ENCODE measurements at places on chromosomes 7 and 10.

DNA sequence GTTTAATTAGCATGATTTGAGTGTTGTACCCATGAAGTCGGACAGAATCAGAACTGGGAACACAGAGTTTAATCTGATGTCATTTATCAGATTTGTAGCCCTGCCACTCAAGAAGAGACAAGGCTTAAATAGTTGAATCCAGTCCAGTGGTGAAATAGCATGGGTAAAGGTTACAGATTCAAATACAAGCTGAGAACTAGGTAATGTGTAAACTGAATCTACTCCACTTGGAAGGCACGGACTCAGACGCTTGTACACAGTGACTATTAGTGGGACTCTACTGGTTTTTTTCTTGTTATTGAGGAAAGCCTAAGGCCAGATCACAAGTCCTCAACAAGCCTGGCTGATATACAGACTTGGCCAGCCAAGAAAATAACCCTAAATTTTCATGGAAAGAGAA lies 142.9 kb downstream of the CTTNBP2 start:
- DNase-seq, result no peak
- no peaks in the 10 kb centered on the region for H3K4me1 ChIP-seq
- H3K4me3 ChIP-seq, result no peak overlapping the region
- no peaks in the 10 kb centered on the region for H3K36me3 ChIP-seq
- H3K27me3 ChIP-seq, result no peaks in the 10 kb centered on the region
- H3K27ac ChIP-seq, result no peak overlapping the region

DNA sequence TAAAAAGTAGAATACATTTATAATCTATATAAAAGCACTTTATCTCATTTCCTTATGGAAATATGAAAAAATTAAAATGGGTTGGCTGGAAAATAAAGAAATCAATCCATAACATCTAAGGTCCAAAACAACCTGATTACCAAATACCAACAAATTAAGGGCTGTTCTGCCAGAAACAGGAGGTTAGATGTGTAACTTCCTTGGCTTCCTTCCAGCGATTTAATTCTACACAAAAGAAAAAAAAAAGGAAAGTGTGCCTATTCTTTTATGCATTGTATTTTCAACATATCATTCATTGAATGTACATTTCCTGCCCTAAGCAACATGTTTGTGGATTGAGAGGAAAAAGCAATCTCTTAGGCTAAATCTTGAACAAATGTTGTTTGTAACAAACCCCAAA lies 36.2 kb upstream of the USP6NL start:
- H3K4me1 ChIP-seq, result no peaks in the 10 kb centered on the region
- no peaks in the 10 kb centered on the region for H3K27me3 ChIP-seq
- no peaks in the 10 kb centered on the region for H3K36me3 ChIP-seq
- no peak for DNase-seq
- H3K27ac ChIP-seq, result no peak overlapping the region
- H3K4me3 ChIP-seq, result no peak overlapping the region

DNA sequence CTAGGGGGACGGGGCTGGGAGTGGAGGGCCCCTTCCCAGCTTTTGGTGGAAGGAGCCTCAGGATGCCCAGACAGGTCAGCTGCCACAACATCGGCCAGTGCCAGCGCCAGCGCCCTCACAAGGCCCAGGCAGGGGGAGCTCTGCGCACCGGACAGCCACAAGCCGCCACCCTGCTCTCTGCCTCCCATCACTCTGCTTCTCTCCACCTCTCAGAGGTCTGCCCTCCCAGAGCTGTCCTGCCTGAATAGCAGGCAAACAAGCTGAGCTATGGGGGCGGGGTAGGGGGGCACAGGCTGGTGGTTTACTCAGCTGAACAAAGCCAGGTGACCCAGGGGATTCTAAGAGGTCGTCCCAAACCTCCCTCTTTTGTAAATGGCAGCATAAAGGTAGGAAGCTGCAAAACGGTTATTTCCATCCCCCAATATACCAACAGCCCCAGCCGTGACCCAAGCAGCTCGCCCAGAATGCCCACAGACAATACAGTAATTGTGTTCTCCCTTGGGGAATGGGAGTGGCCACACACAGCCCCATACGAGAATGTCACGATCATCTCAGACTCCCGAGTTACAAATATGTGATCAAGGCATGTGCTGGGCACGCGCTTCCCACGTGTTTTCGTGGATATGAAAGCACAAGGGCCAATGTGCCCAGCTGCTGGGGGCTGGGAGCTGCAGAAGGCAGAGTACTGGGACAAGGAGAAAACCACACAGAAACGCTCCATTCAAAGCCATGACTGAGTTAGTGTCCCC lies 19.7 kb downstream of the FAM53B start:
- H3K36me3 ChIP-seq, result no peaks in the 10 kb centered on the region
- peaks cover 59% of the 10 kb centered on the region for H3K4me1 ChIP-seq
- H3K27ac ChIP-seq, result peak overlapping the region; percentile 67
- H3K27me3 ChIP-seq, result no peaks in the 10 kb centered on the region

DNA sequence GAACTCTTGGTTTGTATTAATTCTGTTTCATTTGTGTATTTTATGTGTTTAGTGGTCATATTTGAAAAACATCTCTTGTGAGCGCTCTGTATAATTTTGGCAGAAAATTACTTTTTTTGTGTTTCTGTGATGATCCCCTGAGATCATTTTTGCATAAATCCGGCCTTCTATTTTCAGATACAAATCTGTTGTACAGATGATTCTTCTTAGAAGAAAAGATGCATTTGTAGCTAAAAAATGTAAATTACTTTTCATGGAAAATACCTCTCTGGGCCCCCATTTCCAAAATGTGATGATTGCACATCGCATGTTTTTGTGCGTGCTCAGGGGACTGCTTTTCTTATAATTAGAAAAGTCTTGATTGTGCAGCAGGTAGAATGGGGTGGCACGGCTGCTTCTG lies 395.4 kb downstream of the LRMDA start:
- H3K36me3 ChIP-seq, result no peaks in the 10 kb centered on the region
- no peaks in the 10 kb centered on the region for H3K27me3 ChIP-seq
- no peaks in the 10 kb centered on the region for H3K4me1 ChIP-seq
- H3K27ac ChIP-seq, result no peak overlapping the region

DNA sequence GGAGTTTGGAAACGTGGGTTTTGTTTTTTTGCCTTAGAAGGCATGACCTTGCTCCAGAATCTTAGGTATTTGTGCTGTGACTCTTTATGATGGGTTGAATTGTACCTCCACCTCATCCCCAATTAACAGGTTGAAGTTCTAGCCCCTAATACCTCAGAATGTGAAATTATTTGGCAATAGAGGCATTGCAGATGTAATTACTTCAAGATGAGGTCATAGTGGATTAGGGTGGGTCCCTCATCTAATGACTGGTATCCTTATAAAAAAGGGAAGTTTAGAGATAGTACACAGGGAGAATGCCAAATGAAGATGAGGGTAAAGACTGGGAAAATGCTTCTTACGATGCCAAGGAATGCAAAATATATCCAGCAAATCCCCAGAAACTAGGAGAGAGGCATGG lies 3.0 kb upstream of the FAM200A start:
- no peak for DNase-seq
- no peak overlapping the region for H3K4me3 ChIP-seq
- H3K27me3 ChIP-seq, result no peaks in the 10 kb centered on the region
- no peaks in the 10 kb centered on the region for H3K36me3 ChIP-seq

- peaks cover 7% of the 10 kb centered on the region for H3K4me1 ChIP-seq
- peak; percentile 70 for DNase-seq
- no peaks in the 10 kb centered on the region for H3K27me3 ChIP-seq
These were observed 973 bp downstream of the CAMK1D start for GRCh38 chr10:12350167-12350872.

DNA sequence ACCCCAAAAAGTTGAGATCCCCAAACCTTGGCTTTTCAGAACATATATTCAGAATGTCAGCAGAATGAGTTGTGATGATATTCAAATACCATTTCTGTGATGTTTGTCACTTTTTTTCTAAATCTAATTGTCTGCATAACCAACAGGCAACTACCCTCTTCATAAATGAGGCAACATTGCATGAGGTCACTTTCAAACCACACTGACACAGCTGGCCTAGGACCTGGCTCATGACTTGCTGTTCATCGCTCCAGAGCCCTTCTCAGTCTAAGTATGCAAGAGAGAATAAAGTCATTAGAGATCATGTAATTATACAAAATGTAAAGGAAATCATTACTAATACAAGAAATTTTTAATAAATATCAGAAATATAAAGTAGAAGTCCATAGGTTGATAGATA lies 681.9 kb downstream of the GRM8 start:
- H3K4me3 ChIP-seq, result no peak overlapping the region
- DNase-seq, result no peak
- no peak overlapping the region for H3K27ac ChIP-seq
- H3K4me1 ChIP-seq, result no peaks in the 10 kb centered on the region
- no peaks in the 10 kb centered on the region for H3K36me3 ChIP-seq

DNA sequence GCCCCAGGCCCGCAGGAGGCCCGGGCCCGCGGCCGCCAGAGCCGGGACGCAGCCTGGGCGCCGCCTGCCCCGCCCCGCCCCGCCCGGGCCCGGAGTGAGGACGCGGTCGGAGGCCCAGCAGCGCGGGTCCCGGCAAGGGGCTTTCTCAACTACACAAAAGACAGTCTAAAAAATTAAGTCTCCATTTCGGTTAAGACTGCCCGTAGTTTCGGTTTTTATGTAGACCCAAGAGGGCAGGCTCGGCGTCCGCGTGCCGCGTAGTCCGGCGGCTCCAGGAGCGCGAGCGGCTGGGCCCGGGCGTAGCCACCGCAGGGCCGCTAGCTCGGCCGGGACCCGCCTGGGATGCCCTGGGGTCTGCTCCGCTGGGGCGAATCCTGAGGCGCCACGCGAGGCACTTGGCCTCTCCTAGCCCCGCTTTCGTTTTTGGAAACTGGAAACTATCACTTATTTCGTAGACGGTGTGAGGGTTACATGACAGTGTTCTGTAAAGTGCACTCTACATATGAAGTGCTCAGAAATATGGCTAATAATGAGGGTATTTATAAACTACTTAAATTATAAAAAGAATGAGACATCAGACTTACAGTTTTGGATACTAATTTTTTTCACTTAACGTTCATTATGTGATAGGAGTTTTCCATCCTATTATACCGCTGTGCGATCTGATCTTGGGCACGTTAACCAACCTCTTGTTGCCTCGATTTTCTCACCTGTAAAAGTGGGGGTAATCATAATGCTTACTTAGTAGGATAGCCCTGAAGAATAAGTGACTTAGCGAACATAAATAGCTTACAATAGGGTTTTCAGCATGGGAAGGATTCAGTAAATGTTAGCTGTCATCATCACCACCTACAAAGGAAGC lies 573 bp downstream of the BLVRA start:
- H3K27me3 ChIP-seq, result no peaks in the 10 kb centered on the region
- peak overlapping the region; percentile 74 for H3K4me3 ChIP-seq
- peak; percentile 41 for DNase-seq

DNA sequence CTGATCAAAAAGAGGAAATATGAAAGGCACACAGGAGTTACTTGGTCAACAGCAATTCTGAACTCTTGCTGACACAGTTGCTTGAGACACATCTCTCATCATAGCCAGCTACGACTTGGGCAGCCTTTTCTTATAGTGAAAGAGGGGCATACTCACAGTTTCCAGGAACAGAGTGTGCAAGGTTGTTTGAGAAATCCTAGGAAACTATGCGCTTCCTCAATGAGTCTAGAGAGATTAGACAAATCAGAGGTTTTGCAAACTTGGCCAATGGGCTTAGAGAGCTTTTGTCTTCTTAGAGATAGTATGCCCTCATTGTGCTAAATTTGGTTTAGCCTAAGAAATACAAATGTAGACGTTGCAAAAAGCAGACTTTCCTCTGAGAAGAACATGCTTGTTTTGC lies 370.4 kb downstream of the HGF start:
- H3K4me1 ChIP-seq, result no peaks in the 10 kb centered on the region
- H3K36me3 ChIP-seq, result no peaks in the 10 kb centered on the region
- no peaks in the 10 kb centered on the region for H3K27me3 ChIP-seq
- DNase-seq, result no peak

- no peaks in the 10 kb centered on the region for H3K36me3 ChIP-seq
- H3K4me1 ChIP-seq, result no peaks in the 10 kb centered on the region
- H3K27ac ChIP-seq, result no peak overlapping the region
- H3K27me3 ChIP-seq, result no peaks in the 10 kb centered on the region
These were observed 32.0 kb upstream of the NPFFR1 start for GRCh38 chr10:70315815-70316214.

GRCh38 chr7:76133164-76133775 lies 68.4 kb upstream of the SRRM3 start:
- no peak for DNase-seq
- H3K27ac ChIP-seq, result no peak overlapping the region
- no peaks in the 10 kb centered on the region for H3K4me1 ChIP-seq

DNA sequence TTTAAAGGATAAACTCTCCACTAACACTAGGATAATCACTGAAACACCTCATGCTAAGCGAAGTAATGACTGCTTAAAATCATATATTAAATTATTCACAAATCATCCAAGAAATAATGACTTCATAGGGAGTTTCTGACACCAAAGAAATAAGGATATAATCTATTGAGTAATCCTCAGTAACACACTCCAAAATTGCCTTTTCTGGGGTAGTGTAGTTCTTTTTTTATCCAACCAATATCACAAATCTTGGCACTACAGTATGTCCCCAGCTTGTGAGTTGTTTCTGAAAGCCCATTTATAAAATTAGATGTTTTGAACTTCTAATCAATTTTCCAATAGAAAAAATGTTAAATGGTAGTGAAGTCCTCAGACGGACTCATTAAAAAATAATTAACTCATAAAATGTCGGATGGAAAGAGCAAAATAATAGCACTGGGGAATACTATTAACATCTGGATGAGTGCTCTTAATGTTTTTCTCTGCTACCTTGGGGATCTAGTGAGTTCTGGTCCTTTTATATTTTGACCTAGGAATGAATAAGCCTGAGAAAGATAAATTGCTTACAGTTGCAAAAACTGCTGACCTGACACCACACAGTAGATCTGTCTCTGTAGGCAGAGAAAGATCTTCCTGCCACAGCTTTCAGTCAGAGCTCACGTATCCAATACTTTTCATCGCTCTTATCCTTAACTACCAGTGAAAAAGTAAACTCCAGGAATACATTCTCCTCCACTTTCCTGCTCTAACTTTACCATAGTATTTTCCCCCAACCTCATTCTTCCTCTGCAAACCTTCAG lies 618.5 kb upstream of the ANKRD30A start:
- H3K4me3 ChIP-seq, result no peak overlapping the region
- no peaks in the 10 kb centered on the region for H3K27me3 ChIP-seq
- DNase-seq, result no peak
- no peaks in the 10 kb centered on the region for H3K4me1 ChIP-seq
- H3K36me3 ChIP-seq, result no peaks in the 10 kb centered on the region
- no peak overlapping the region for H3K27ac ChIP-seq

GRCh38 chr10:123741146-123741545 lies 75.0 kb downstream of the GPR26 start:
- no peaks in the 10 kb centered on the region for H3K27me3 ChIP-seq
- H3K36me3 ChIP-seq, result no peaks in the 10 kb centered on the region
- H3K27ac ChIP-seq, result no peak overlapping the region
- DNase-seq, result no peak

DNA sequence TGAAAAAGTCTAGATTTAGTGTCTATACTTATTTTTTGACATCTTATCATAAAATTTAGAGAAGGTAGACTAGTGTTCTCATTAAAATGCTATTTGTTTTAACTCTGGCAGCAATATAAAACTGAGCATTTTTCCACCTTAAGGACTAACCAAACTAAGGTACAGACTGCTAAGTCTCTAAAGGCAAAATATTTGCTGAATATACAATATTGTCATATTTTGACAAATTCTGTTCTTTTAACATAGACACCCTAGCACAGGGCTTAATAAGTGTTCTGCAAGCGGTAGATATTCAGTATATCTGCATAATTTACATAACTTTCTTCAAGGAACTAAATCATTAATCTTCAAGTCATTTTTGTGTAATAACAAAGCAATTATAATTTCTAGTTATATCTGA lies 8.6 kb downstream of the RTKN2 start:
- no peak overlapping the region for H3K4me3 ChIP-seq
- peaks cover under 1% of the 10 kb centered on the region for H3K4me1 ChIP-seq
- H3K27me3 ChIP-seq, result no peaks in the 10 kb centered on the region
- DNase-seq, result no peak
- H3K27ac ChIP-seq, result no peak overlapping the region
- H3K36me3 ChIP-seq, result no peaks in the 10 kb centered on the region

Data from colonic mucosa (tissue), 4 donors.